Activated naive CD4-positive, alpha-beta T cell treated with anti-CD3 and anti-CD28 coated beads for 36 hours (primary cell): ENCODE measurements at places on chromosomes 12 and 14. TPM values are rescaled to one million over a fixed set of nuclear protein-coding genes. Genes with fewer than 3 reads are reported as not detected.

USP44 gene
- total RNA-seq = 6.6 TPM

DTX1 gene
- 10.7 TPM for total RNA-seq

DNA sequence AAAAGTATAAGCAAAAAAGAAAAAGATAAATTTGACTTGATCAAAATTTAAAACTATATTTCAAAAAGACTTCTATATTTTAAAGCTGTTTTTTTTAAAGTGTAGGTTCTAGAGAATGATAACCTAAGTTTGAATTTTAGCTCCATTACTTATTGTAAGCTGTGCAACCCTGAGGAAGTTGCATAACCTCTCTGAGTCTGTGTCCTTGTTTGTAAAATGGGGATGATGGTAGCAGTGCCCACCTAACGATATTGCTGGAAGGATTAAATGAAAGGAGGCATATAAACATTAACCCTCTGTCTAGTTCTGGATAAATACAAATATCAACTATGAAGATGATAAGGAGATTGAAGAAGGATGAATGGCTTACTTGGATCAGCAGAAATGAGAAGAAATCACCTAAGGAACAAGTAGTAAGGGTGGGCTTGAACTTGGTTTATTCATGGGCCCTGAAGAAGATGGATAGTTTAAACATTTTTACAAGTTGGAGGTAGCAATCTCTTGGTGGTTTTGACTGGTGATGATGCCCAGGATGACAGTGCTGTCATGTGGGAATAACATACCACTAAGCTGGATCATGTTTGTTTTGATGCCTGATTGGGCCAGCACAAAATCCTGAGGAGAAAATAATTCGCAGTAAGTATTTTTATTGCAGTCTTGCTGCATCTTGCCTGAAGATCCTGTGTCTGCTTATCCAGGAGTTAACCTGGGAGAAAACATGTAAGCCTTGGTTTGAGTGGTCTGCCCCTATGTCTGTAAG lies 35.0 kb downstream of the TXNRD1 start:
- no peak for DNase-seq

DNA sequence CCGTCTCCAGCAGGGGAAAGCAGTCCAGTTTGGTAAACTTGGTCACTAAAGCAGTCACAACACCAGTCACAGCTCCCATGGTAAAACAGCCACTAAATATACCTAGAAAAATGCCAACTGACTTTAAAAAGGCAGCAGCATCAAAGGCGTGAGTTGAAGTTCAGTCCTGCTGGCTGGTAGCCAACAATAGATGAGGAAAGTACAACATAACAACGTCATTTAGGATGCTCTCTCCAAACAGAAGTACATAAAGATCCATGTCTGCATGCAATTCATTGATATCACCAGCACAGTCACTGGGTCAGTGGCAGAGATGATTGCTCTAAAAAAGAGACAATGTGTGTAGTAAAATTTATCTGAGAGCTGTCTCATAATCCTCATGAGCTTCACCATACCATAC lies 59.3 kb upstream of the TMPO start:
- DNase-seq = no peak

RPS6KL1 gene
- 6.8 TPM for total RNA-seq

DNA sequence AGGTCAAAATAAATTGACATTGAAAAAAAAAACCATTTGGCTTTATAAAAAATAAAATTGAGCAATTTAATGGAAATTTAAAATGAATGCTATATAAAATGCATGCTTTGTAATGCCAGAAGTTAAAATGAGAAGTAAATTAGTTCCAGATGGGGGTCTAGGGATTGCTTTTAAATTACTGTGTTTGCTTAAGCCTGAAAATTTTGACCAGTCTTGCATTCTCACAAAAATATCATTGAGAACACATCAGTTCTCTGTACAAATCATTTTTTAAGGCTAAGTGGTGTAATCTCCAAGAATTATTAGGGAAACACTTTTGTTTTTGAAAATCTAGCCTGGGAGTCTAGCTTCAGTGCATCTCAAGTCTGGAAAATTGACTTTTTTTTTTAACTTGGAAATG lies 90.7 kb downstream of the RERG start:
- DNase-seq = no peak

DNA sequence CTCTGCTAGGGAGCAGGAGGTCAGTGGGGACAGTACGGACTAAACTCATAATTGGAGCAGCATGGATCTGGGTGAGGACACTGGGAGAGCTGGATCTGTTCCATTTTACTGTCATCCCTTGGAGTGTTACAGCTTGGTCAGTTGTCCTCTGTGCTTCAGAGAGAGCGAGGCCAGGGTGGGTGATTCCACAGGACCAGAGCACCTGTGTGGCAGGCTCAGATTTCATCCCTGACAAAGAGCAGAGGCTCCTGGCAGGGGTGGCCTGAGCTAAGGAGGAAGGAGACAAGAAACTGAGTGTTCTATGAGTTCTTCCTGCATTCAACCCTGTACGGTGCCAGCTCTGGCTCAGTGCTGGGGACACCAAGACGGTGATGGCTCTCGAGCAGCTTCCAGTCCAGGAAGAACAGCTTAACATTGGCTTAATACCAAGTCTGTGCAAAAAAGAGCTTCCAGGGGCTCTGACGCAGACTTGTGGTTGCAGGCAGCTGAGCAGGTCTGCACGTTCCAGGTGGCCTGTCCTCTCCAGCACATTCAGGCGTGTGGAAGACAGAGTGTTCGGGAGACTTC lies 8.4 kb upstream of the PGF start:
- no peak for DNase-seq

DNA sequence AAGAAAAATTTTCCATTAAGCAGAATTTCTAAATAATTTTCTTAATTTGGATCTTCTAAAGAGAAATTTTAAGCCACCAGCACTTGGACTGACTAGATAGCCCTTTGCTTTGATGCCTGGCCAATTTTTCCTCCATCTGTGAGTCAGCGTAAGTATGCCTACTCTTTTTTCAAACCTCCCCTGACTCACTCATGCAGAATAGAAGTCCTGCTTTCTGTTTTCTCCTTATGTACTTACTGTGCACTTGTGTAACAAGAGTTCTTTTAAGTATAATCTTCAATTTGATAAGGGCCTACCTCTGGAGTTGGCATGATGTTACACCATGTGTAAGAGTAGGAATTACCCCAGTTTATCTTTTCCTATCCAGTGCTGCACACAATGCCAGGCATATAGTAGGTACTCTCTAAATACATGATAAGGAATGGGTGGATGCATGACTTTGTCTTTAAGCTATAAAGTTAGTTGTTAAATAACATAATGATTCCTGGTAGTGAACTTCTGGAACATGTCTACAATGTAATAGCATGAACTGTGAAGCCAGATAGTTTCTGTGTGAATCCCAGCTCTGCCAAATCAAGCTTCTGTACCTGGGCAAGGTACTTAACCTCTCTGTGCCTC lies 329.6 kb downstream of the TMTC2 start:
- DNase-seq = no peak

- no peak for DNase-seq
These were observed 257.2 kb upstream of the SOX5 start for GRCh38 chr12:24206621-24207020.

TBX3 gene
- total RNA-seq = not detected

GRCh38 chr14:58055497-58056010 lies 96.5 kb downstream of the ARMH4 start:
- no peak for DNase-seq

CACNB3 gene
- total RNA-seq = 9.5 TPM

GRCh38 chr12:15719230-15719629 lies 70.0 kb downstream of the EPS8 start:
- DNase-seq = no peak

DNA sequence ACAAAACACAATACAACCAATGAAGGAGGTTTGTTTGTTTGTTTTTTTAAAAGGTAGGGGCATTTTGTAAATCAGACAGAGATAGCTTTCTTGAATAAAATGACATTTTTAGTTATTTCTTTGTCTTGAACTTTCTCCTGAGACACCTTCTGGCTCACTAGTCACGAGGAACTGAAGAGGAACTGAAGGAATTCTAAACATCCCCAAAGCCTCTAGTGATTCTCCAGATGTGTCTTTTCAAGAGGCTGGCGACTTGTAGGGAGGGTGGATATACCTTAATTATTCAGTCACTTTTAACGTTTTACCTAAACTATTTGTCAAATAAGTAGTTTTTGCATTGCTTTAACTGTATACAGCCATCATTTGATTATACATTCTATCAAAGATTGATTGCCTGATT lies 211.2 kb upstream of the LRIG3 start:
- no peak for DNase-seq

ADAM20 gene
- 0.43 TPM for total RNA-seq

RILPL1 gene
- 3.2 TPM for total RNA-seq

GRCh38 chr12:18882690-18883089 lies 144.8 kb downstream of the CAPZA3 start:
- no peak for DNase-seq

DNA sequence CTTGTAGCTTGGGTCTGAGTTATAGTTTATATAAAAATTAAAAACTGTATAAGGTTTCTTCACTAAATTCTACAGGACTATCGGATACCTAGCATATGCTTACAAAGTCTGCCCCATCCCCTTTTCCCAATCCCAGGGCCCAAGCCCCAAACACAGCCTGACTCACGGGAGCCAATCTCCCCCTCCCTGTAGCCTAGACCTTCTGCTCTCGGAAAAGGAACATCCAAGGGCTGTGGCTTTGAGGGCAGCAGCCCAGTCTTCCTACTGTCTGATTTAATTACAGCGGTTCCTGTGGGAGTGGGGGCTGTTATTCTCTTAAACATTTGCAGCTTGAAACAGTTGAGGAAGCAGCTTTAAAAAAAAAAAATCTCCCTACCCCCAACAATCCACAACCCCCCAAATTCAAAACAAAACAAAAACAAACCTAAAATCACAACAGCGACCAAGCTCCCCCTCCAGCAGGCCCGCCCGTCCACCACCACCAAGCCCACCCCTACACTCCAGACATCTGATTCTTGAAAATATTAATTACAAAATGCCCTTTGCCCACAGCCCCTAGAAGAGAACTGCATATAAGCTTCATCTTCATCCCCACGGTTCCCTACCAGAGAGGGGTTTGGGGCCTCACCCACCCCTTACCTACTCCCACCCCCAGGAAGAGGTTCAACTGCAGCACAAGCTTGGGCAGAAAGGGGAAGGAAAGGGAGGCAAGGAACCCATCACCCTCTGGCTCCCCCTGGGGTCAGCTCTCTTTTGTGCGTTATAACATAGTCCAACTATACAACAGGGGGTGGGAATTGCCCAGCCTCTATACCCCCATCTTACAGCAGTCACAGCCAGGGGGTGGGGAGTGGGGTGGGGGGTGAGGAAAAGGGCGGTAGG lies 1.1 kb upstream of the PRKAG1 start:
- DNase-seq = peak; percentile 59

DNA sequence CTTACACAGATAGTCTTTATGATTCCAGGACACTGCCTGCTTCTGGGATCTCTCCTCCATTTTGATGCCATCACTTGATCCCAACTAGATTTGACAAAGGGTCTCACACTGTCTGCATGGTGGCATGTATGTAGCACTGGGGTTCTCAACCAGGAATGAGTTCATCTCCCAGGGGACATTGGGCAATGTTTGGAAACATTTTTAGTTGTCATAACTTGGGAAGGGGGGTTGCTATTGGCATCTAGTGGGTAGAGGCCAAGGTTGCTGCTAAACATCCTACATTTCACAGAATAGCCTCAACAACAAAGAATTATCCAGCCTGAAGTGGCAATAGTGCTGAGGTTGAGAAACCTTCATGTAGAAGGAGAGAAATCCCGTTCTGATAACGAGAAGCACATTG lies 376.2 kb downstream of the DPF3 start:
- DNase-seq = no peak

MYH6 gene
- total RNA-seq = not detected

DNA sequence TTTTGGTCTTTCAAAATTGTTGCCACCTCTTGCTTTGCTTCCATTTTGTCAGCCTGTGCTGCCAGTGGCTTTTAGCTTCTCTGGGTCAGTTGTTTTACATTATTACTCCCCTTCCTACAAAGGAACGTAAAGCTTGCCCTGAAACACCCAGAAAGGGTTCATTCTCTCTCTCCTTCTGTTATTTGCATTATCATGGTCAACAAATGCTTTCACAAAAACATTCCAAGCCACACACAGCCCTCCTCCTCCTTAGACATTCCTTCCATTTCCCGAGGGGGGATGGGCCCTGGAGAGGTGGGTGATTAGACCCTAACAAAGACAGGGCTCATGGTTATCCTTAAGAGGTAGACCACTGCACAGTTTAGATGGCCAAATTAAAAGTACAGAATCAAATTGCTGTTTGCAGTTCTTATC lies 60.4 kb upstream of the SINHCAF start:
- DNase-seq = no peak
